ENCODE measurements at places on chromosomes 12 and 14.

DNA sequence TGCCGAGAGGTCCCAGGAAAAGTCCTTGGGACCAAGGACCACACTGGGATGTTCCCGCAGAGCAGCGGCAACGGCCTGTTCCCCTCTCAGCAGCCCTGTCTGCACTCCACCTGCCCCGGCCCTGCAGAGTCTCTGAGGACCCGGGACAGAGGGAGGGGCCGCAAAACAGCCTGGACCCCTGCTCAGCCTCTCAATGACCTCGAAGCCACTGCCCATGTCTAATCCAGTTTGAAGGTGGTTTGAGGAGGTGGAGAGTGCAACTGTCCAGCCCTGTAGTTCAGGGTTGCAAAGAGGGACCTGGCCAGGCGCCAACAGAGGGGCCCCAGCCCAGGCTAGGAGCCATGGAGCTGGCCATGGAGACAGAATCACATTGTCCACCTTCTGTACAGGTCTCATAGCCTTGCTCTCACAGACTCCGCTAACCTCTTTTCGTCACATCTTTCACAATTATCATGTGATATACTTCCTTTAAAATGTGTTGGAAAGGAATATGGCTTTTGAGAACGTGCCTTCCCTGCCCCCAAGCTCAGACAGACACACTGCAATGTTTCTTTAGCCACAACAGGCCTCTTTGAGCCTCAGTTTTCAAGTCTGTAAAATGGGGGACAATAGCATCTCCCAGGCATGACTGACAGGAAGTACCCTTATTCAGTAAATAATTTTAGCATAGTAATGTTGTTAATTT, 49.3 kb downstream of the ACTN1 start:
- no peak for DNase-seq

- DNase-seq = no peak
These were observed 193.6 kb upstream of the GARIN6 start for GRCh38 chr12:99453836-99454538.

GRCh38 chr14:47012533-47013280, 361.1 kb upstream of the RPL10L start:
- no peak for DNase-seq

DNA sequence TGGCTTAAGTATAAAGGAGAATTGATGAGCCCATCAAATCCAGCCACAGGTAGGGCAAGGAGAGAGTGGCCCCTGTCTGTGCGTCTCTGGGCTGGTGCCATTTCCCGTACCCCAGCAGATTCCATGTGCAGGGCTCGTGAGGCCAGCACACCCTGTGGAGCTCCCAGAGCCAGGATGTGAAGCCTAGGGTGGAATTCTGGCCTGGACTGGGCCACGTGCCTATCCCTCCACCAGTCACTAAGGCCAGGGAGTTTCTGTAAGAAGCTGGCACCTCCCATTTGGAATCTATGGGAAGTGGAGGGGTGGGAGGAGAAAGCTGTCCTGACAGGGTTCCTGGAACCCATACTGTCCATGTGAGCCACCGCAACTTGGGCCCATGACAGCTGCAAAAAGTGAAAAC, 148.5 kb downstream of the FOXN3 start:
- DNase-seq = no peak

DNA sequence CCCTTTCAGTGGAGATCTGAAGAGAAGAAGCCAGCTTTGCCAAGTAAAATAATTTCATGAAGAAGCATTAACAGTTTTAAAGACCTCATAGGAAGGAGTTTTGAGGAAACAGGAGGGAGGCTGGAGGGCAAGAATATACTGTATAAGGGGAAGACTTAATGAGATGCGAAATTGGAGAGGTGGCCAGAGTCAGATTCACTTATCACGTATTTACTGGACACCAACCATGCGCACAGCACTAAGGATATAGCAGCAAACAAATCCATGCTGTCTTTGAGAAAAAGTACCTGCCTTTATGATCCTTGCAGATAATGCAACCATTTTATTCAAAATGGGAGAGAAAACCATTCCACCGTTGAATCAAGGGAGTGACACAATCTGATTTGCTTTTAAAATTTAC, 100.3 kb downstream of the ERC1 start:
- no peak for DNase-seq

- DNase-seq = peak; percentile 55
These were observed 421.7 kb downstream of the VRK1 start for GRCh38 chr14:97218691-97219430.

GRCh38 chr12:112170376-112170775, 45.0 kb downstream of the TRAFD1 start:
- peak; percentile 54 for DNase-seq

GRCh38 chr14:92586963-92587699, 73.5 kb downstream of the RIN3 start:
- no peak for DNase-seq

DNA sequence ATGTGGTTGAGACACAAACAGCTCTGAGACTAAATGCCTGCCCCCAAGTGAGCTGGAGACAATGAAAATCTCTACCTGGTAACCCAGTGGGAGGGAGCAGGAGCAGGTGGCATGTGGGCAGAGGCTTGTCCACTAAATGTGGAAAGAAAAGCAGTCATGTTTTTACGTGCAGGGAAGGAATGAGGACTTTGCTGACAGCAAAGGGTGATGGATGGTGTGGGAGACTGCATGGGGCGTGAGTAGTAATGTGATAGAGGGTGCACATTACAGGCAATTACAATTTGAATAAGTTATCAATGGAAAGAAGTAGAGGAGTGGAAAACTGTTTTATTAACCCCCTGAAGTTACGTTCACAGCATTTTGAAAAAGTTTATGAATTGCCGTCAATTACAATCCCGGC, 176.6 kb downstream of the NRXN3 start:
- no peak for DNase-seq

- no peak for DNase-seq
These were observed 396.6 kb downstream of the SNAPC1 start for GRCh38 chr14:62158779-62159178.

DNA sequence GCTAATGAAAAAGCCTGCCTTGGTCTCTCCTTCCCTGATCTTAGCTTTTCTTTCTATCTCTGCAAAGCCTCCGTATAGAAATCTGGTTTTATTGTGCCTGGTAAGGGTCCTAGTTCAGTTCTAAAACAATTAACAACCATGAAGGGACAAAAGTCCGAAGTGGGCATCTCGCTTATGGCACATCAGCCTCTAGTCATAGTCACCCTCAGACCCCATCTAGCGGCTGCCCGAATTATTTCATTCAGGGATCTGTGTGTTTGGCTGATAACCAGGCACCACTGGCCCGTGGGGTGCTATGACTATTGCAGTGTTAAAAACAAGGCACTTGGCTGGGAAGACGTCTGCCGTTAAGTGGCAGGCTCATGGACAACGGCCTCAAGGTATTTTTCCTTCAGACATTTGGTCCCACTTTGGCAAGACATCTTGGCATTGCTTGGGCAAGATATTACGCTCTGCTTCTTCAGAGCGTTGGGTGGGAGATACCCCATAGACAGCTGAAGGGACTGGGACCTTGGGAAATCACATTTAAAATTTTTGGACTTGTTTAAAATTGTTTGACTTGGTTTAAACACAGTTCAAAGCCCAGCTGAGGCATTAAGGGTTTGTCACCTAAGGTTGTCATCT, 87.1 kb downstream of the SINHCAF start:
- DNase-seq = peak; percentile 81

GRCh38 chr12:62533087-62533754, 66.6 kb downstream of the MON2 start:
- DNase-seq = no peak

GRCh38 chr12:90905691-90906370, 49.1 kb downstream of the CCER1 start:
- no peak for DNase-seq

- DNase-seq = no peak
These were observed 4.7 kb downstream of the ZDHHC17 start for GRCh38 chr12:76768576-76768975.

DNA sequence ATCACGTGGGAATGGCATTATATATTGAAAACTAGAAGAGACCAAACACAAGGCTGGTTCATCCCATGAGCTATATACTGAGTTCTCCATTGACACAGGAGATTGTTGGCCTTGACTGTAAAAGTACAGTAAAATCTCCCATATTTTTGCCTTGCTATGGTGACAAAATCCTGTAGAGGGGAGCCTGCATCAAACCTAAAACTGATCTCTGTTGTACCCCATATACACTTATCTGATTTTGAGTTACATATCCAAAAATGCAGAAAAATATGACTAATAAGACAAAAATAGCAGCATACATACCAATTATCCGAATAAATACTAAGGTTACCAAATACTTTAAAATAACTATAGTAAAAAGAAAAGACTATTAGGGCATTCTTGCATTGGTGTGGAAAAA, 60.4 kb downstream of the TMTC3 start:
- DNase-seq = no peak

- DNase-seq = no peak
These were observed 68.0 kb upstream of the GALNT9 start for GRCh38 chr12:132397152-132397933.

DNA sequence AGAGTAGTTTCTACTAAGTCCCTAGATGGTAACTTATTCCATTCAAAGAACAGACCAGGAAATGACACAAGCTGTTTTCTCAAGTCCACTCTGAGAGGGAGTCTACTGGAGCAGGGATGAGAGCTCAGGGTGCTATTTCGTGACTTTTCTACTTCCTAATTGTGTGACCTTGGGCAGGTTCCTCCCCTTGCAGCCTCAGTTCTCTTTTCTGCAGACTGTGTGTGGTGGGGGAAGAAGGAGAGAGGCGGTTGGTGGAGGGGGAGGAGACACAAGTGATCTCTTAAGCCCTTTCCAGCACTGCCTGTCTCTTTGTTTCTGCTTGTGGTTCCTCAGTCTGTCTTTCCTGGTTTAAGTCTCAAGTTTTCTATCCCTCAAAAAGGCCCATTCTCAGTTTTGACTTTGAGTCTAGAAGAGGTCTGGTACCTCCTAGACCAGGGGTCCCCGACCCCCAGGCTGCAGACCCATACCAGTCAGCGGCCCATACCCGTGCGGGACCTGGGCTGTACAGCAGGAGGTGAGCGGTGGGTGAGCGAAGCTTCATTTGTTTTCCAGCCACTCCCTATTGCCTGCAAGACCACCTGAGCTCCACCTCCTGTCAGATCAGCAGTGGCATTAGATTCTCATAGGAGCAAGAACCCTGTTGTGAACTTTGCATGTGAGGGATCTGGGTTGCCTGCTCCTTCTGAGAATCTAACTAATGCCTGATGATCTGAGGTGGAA, 10.7 kb downstream of the FGF6 start:
- no peak for DNase-seq

- no peak for DNase-seq
These were observed 3.0 kb downstream of the SSTR1 start for GRCh38 chr14:38210587-38211216.

DNA sequence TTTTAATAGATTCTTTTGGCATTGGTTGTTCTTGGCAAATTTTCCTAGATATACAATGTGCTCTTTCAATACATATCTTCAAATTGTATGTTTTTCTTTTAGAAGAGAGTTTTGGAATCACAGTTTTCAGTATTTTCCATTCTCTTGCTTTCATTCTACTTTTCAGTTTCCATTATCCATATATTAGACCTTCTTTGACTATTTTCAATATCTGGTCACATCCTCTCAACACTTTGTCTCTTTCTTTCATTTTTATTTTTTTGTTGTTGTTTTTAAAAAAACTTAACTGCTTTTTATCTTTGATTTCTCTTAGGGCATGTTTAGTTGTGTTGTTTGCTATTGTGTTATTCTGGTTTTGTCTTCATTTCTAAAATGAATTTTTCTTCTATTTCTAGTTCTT, 59.9 kb upstream of the CLMN start:
- no peak for DNase-seq

DNA sequence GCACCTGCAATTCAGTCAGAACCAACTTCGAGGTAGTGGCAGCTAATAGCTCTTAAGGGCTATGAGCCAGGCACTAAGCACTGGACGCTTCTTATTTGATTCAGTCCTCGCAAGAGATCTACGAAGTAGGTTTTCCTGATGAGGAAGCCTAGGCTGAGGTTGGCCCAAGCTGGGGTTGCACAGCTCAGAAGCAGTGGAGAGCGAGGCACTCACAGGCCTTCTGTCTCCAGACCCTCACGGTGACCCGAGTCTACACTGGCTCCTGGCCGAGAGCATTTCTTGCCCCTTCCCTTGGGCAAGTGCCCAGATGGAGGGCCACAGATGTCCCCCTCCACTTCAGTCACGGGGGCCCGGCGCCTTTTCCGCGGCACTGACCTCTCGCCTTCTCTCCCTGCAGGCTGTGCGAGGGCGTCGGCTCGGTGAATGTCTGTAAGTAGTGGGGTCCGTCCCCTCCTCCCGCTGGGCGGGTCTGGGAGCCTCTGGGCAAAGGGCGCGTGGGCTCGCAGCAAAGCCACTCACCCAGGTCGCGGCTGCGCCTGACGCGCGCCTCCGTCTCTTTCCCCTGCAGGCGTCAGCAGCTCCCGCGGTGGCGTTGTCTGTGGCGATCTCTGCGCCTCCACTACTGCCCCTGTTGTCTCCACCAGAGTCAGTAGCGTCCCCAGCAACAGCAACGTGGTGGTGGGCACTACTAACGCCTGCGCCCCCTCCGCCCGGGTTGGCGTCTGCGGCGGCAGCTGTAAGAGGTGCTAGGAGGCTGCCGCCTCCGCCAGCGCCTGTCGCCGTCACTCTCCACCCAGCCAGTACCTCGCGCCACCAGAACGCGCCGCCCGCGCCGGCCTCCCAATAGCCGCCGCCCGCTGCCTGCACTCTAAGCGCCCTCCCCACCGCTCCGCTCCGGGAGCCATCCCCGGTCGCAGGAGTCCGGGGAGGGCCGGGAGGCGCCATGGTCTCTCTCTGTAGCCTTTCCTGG, 13.1 kb downstream of the KRT83 start:
- peak; percentile 67 for DNase-seq

- DNase-seq = no peak
These were observed 669 bp upstream of the PKP2 start for GRCh38 chr12:32897281-32897610.

- DNase-seq = no peak
These were observed 12.4 kb downstream of the PPP1R13B start for GRCh38 chr14:103834956-103835355.

DNA sequence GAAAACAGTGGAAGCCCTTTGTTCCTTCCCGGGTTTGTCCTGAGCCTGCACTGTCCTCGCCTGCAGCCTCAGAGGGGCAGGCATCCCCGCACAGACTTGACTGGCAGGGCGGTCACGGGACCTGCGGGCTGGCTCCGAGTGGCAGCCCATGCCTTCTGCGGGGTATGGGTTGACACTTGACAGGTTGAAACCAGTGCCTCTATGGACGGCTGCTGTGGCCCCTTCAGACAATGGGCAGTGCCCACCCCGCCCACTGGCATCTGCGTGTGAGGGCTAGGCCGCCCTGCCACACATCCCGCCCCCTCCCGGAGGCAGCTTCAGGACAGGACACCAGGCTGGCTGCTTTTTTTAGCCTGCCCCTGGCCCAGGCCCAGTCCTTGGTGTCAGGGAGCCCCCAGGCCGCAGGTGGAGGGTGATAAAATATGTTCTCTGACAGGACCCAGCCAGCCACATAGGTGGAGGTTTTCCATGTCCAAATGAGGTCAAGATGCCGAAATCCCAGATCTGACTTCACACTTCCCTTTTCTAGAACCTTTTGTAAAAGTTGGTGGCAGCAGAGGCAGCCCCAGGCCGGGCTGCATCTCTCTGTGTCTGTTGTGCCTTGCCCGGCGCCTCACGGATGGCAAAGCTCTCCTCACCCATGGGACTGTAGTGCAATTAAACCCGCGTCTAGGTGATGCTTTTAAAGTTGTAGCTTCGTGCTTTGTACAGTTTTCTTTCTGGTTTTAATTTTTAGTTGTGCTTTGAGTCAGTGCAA, 10.0 kb downstream of the ANKRD9 start:
- DNase-seq = no peak

All from activated CD8-positive, alpha-beta T cell treated with anti-CD3 and anti-CD28 coated beads for 36 hours (primary cell).